ENCODE measurements at places on chromosomes 5 and 9.

DNA sequence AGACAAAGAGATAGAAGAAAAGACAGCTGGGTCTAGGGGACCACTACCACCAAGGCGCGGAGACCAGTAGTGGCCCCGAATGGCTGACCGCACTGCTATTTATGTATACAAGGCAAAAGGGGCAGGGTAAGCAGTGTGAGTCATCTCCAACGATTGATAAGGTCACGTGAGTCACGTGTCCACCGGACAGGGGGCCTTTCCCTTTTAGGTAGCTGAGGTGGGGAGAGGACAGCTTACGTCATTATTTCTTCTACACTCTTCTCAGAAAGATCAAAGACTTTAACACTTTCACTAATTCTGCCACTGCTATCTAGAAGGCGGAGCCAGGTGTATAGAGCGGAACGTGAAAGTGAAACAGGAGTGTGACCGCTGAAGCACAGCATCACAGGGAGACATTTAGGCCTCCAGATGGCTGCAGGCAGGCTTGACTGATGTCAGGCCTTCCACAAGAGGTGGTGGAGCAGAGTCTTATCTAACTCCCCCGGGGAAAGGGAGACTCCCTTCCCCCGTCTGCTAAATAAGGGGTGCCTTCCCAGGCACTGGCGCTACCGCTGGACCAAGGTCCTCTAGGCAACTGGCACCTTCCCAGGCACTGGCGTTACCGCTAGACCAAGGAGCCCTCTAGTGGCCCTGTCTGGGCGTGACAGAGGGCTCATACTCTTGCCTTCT is 6.1 kb upstream of the PRR16 start:
- peak; percentile 25 for DNase-seq

GRCh38 chr5:35838370-35839042 is 18.2 kb upstream of the IL7R start:
- peak; percentile 54 for DNase-seq

DNA sequence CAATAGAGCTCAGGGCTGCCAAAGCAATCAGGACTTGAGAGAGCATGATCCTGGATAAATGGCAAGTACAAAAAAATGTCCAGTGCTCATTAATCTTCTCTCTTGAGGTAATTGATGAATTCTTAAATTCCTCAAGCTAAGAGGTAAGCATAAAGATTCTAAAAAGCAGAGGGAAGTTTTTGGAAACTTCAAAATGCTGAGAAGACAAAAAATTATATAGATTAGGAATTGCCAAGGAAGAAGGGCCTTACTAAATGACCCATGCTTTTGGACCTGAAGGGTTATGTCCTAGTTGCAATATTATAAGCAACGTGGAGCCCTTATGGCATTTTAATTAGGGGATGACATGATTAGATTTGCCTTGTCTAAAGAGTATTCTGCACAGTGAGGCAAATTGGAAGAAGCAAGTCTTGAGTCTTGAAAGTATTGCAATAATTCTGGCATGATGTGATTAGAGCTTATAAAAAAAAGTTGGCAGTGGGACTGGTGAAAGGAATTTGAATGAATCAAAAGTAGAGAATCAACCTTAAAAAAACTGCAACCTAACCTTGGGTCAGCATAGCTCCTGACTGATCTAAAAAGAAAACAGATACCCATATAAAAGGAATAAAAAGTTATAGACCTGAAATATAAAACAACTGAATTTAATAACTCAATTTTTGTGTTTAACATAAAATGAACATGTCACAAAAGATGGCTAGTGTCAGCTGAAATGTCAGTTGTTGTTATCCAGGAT is 323.8 kb upstream of the ARRDC3 start:
- no peak for DNase-seq

GRCh38 chr5:34626036-34626435 is 30.1 kb upstream of the RAI14 start:
- no peak for DNase-seq

GRCh38 chr9:72060513-72060912 is at the start of gene C9orf57:
Gene C9orf57 (minus strand): TSS chr9:72060613. CDS start chr9:72059331, 1,282 bp downstream.
- DNase-seq = no peak

DNA sequence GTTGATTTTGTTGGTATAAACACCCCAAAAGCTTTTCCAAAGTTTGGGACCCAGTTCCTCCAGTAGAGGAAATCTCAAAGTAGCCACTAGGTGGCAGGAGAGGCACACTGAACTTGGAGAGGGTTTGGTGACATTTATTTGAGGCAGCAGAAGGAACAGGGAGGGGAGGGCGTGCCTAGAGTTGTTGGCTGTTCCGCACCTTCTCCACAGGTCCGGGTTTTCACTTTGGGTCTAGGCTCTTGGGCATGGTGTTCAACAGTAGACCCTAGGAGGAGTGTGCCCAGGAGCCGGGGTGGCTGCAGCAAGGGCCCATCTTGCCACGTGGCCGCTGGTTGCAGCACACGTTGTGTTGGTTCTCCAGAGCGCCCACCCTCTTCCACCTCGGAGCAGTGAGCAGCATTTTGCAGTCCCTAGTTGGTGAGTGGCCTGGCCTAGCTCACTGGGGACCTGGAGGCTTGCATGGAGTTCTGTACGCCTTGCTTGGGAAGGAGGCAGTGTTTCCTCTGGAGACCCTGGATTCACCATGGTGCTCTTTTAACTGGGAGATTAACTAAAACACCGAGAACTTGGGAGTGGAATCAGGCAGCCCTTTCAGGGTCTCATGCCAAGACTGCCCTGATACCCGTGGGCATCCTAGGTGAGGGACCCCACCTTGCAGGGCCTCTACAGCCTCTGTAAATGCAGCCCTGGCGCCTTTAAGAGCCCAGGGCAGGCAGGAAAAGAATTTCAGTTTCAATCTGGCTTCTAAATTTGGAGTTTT is 28.2 kb downstream of the PTPA start:
- peak; percentile 87 for DNase-seq

- no peak for DNase-seq
These were observed 111.8 kb upstream of the LHFPL2 start for GRCh38 chr5:78760366-78760765.

GRCh38 chr5:175551266-175551665 is 72.9 kb downstream of the SFXN1 start:
- DNase-seq = no peak

GRCh38 chr9:120841930-120842684 is 615 bp downstream of the PSMD5 start:
- no peak for DNase-seq

Data from CD4-positive, alpha-beta T cell treated with Interleukin-2 at 100 ng/mL for 4 hours (primary cell).